ENCODE measurements at places on chromosomes 11 and 22.

GRCh38 chr11:60208951-60209350 lies 26.1 kb upstream of the MS4A6A start:
- no peak overlapping the region for H3K27ac ChIP-seq
- no peak overlapping the region for H3K4me3 ChIP-seq
- peaks cover 13% of the 10 kb centered on the region for H3K27me3 ChIP-seq
- no peaks in the 10 kb centered on the region for H3K4me1 ChIP-seq
- DNase-seq: no peak
- H3K36me3 ChIP-seq: no peaks in the 10 kb centered on the region

GRCh38 chr11:11028017-11028692 lies 170.3 kb upstream of the ZBED5 start:
- H3K4me3 ChIP-seq: no peak overlapping the region
- no peak overlapping the region for H3K27ac ChIP-seq
- peaks cover 22% of the 10 kb centered on the region for H3K27me3 ChIP-seq
- no peaks in the 10 kb centered on the region for H3K4me1 ChIP-seq
- H3K36me3 ChIP-seq: no peaks in the 10 kb centered on the region

DNA sequence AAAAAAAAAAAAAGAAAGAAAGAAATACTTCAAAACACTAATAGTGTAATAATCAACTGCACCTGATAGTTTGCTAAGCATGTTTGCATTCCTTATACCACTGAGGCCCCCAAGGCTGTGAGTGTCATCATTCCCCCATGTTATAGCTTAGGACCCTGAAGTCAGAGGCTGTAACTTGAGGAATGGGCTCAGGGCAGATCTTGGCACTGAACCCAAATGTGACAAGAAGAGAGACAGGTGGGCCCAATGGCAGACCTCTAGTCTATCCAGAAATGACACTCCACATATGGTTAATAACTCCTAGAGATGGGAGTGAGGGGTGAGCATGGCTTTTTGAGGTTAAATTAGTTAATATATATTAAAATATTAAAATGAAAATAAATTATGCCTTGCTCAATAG lies 13.2 kb downstream of the ZNF70 start:
- no peaks in the 10 kb centered on the region for H3K4me1 ChIP-seq
- no peak for DNase-seq
- H3K27ac ChIP-seq: no peak overlapping the region
- no peak overlapping the region for H3K4me3 ChIP-seq

GRCh38 chr22:46195487-46196165 lies 45.3 kb downstream of the PPARA start:
- DNase-seq: no peak
- no peak overlapping the region for H3K27ac ChIP-seq
- H3K4me1 ChIP-seq: peaks cover 20% of the 10 kb centered on the region
- peaks cover 9% of the 10 kb centered on the region for H3K36me3 ChIP-seq
- no peaks in the 10 kb centered on the region for H3K27me3 ChIP-seq
- no peak overlapping the region for H3K4me3 ChIP-seq

GRCh38 chr11:111735262-111736116 lies 30.7 kb downstream of the PPP2R1B start:
- no peak overlapping the region for H3K27ac ChIP-seq
- no peaks in the 10 kb centered on the region for H3K4me1 ChIP-seq
- no peaks in the 10 kb centered on the region for H3K27me3 ChIP-seq
- peaks cover 1% of the 10 kb centered on the region for H3K36me3 ChIP-seq
- DNase-seq: no peak

- H3K27me3 ChIP-seq: no peaks in the 10 kb centered on the region
- H3K4me3 ChIP-seq: no peak overlapping the region
- H3K36me3 ChIP-seq: no peaks in the 10 kb centered on the region
- H3K4me1 ChIP-seq: no peaks in the 10 kb centered on the region
Measured at GRCh38 chr11:15967966-15968365, 388.4 kb downstream of the SOX6 start.

DNA sequence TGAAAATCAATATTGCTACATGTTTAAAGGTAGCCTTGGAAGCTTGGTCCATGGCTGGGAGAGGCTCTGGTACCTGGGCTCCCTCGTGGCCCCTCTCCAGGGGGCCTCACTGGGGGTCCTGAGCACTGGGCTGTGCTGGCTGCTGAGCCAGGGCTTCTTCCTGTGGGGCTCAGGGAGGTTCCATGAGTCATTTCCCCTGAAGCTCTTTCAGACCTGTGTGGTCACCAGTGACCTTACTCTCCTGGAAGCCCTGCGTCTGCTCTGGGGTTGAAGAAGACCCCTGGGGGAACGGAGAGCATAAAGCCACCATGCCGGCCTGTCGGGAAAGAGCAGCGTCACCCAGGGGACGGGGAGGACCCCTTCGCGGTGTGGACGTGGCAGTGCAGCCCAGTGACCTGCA lies 389.0 kb downstream of the TBC1D22A start:
- no peaks in the 10 kb centered on the region for H3K27me3 ChIP-seq
- no peaks in the 10 kb centered on the region for H3K36me3 ChIP-seq
- peaks cover 12% of the 10 kb centered on the region for H3K4me1 ChIP-seq
- H3K4me3 ChIP-seq: no peak overlapping the region
- no peak for DNase-seq
- H3K27ac ChIP-seq: no peak overlapping the region

GRCh38 chr22:42444077-42444904 lies 12.1 kb upstream of the NFAM1 start:
- no peaks in the 10 kb centered on the region for H3K27me3 ChIP-seq
- H3K36me3 ChIP-seq: no peaks in the 10 kb centered on the region
- H3K4me1 ChIP-seq: peaks cover 19% of the 10 kb centered on the region
- H3K4me3 ChIP-seq: peak overlapping the region; percentile 78
- H3K27ac ChIP-seq: peak overlapping the region; percentile 85

DNA sequence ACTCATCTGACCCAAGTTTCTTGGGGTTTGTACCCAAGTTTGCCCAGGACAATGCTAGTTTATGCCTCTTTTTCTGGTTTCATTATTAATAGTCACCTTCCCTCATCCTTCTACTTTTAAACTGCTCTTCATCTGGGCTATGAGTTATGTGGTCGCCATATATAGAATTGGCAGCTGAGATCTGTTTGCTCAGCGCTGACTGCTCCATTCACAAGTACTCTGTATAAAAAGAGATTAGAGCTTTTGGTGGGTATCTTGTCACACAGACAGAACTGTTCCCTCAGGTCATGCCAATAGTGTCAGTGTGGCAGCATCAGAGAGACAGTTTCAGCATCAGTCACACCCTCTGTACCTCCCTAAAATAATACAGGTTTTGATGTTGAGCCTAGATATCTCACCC lies 326.0 kb downstream of the RAB38 start:
- no peaks in the 10 kb centered on the region for H3K27me3 ChIP-seq
- H3K4me3 ChIP-seq: no peak overlapping the region
- H3K36me3 ChIP-seq: no peaks in the 10 kb centered on the region
- DNase-seq: no peak
- H3K27ac ChIP-seq: no peak overlapping the region

- no peaks in the 10 kb centered on the region for H3K36me3 ChIP-seq
- peaks cover 62% of the 10 kb centered on the region for H3K4me1 ChIP-seq
- H3K27me3 ChIP-seq: no peaks in the 10 kb centered on the region
Measured at GRCh38 chr11:64849598-64850356, 5.3 kb upstream of the CDC42BPG start.

DNA sequence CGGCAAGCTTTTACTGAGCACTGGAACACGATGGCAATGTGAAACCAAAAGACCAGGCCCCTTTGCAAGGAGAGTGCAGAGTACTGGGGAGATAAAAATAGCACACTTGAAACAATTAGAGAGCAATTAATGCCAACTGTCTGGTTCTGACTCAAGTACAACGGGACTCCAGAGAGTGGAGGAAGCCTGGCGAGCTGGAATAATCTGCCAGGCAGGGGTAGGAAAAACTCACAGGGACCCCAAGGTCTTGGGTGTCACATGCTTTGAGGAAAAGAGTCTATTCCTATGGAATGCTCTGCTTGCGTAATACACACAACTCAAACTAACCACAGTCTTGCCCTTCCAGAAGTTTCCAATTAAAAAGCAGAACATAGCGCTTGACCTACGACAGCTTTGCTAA lies 113.0 kb upstream of the CLMP start:
- no peaks in the 10 kb centered on the region for H3K27me3 ChIP-seq
- no peak for DNase-seq
- H3K36me3 ChIP-seq: no peaks in the 10 kb centered on the region
- no peak overlapping the region for H3K4me3 ChIP-seq

- H3K4me3 ChIP-seq: no peak overlapping the region
- H3K4me1 ChIP-seq: no peaks in the 10 kb centered on the region
- H3K27me3 ChIP-seq: peaks cover 17% of the 10 kb centered on the region
- no peaks in the 10 kb centered on the region for H3K36me3 ChIP-seq
- no peak overlapping the region for H3K27ac ChIP-seq
Measured at GRCh38 chr22:44597616-44598015, 99.6 kb upstream of the RTL6 start.

- H3K4me3 ChIP-seq: no peak overlapping the region
- DNase-seq: no peak
- H3K27ac ChIP-seq: no peak overlapping the region
- no peaks in the 10 kb centered on the region for H3K36me3 ChIP-seq
- H3K4me1 ChIP-seq: no peaks in the 10 kb centered on the region
Measured at GRCh38 chr11:117497206-117497951, 169.7 kb downstream of the CEP164 start.

GRCh38 chr11:28727254-28727653 lies 619.1 kb downstream of the METTL15 start:
- no peaks in the 10 kb centered on the region for H3K27me3 ChIP-seq
- H3K4me3 ChIP-seq: no peak overlapping the region
- no peak overlapping the region for H3K27ac ChIP-seq
- DNase-seq: no peak
- no peaks in the 10 kb centered on the region for H3K4me1 ChIP-seq

GRCh38 chr22:27512283-27512761 lies 289.2 kb downstream of the MN1 start:
- no peak for DNase-seq
- H3K36me3 ChIP-seq: no peaks in the 10 kb centered on the region
- no peaks in the 10 kb centered on the region for H3K4me1 ChIP-seq
- H3K27ac ChIP-seq: no peak overlapping the region
- peaks cover 15% of the 10 kb centered on the region for H3K27me3 ChIP-seq
- H3K4me3 ChIP-seq: no peak overlapping the region

DNA sequence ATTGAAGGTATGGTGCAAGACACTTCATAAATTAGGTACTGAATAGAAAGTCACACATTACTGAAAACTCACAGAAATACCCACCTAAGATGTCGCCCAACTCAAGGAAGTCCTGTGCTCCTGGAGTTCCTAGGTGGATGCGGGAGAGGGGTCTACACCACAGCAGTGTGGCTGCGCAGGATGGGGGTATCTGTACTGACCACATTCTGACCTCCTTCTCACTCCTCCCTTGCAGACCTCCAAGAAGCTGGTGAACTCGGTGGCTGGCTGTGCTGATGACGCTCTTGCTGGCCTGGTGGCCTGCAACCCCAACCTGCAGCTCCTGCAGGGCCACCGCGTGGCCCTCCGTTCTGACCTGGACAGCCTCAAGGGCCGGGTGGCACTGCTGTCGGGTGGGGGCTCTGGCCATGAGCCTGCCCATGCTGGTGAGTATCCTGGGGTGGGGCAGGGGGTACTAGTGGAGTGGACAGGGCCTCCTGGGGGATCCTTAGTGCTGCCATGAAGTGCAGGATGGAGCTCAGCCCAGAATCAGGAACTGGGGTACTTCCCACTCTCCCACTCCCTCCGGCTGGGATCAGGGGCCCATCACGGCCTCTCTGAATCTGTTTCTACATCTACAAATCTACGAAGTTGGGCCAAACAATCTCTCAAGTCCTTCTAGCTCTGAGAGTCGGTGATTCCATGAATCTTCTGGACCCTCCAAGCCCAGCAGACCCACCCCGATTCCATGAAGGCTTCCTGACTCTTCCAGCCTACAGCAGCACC lies 4.9 kb downstream of the TKFC start:
- no peaks in the 10 kb centered on the region for H3K36me3 ChIP-seq
- no peak for DNase-seq
- no peak overlapping the region for H3K27ac ChIP-seq
- H3K27me3 ChIP-seq: no peaks in the 10 kb centered on the region

DNA sequence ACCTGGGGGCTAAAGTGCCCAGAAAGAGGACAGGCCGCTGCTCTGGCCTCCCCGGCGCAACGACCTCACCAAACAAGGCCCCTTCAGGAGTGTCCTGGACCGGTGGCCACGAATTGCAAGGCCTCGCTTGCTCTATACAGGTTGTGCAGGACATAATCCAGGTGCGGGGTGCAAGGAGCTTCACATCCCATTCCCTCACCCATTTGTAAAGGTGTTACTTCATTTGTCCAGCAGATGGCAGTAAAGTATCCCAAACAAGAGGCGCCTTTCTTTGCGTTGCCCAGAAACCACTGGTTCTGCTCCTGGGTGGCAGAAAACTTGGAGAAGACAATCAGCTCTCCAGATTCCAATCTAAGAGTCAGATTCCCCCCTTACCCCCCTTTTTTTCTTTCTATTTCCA lies 35.9 kb upstream of the PRDM11 start:
- H3K4me3 ChIP-seq: no peak overlapping the region
- H3K27me3 ChIP-seq: peaks cover 62% of the 10 kb centered on the region
- H3K4me1 ChIP-seq: no peaks in the 10 kb centered on the region

GRCh38 chr11:93719310-93719709 lies 22.0 kb downstream of the TAF1D start:
- H3K27me3 ChIP-seq: no peaks in the 10 kb centered on the region
- peaks cover 13% of the 10 kb centered on the region for H3K36me3 ChIP-seq
- peaks cover 21% of the 10 kb centered on the region for H3K4me1 ChIP-seq
- no peak overlapping the region for H3K4me3 ChIP-seq
- H3K27ac ChIP-seq: no peak overlapping the region
- no peak for DNase-seq

DNA sequence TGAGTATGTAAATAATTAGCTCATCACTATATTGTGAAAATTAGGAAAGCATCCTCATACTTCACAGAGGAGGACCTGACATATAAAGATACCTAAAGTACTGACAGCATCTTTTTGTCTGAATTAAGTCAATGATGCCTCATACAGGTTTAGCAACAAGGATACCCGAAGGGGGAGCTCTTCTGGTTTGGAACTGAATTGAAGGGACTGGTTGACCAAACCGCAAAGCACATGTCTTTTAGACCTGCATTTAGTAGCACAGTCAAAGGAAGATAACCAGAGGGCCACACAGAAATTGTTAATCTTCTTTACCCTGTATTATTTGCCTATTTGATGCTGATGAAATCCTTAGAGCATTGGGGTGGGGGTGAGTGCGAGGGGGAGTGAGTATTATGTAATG lies 12.9 kb upstream of the WT1 start:
- DNase-seq: no peak
- H3K4me3 ChIP-seq: no peak overlapping the region
- no peak overlapping the region for H3K27ac ChIP-seq
- H3K27me3 ChIP-seq: peaks cover 20% of the 10 kb centered on the region
- H3K36me3 ChIP-seq: no peaks in the 10 kb centered on the region
- H3K4me1 ChIP-seq: no peaks in the 10 kb centered on the region

DNA sequence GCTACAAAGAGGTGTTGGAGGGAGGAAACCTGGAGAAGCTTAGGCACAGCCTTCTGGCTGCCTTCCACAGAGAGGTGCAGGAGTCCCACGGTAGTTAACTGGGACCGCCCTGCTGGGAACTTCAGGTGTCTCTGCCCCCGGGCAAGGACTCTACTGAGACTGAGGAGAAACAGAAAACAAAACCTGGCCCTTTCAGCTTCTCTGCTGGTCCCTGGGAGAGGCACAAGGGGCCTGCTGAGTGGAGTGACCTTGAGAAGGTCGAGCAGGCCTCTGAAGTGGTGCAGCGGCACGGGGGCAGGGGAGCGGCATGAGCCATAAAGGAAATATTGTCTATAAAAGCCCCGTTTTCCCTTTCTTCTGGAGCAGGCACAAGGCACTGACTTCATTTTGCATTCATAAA lies 38.9 kb downstream of the NTM start:
- H3K4me3 ChIP-seq: no peak overlapping the region
- H3K27me3 ChIP-seq: peaks cover 5% of the 10 kb centered on the region
- H3K27ac ChIP-seq: no peak overlapping the region
- no peaks in the 10 kb centered on the region for H3K36me3 ChIP-seq
- DNase-seq: no peak
- no peaks in the 10 kb centered on the region for H3K4me1 ChIP-seq

All from natural killer cell treated with Interleukin-12 subunit alpha and Interleukin-12 subunit beta and Interleukin-15 and Interleukin-18, amount 100 ng/mL, for 72 hours (primary cell).